ENCODE measurements at places on chromosomes 3 and 15.

DNA sequence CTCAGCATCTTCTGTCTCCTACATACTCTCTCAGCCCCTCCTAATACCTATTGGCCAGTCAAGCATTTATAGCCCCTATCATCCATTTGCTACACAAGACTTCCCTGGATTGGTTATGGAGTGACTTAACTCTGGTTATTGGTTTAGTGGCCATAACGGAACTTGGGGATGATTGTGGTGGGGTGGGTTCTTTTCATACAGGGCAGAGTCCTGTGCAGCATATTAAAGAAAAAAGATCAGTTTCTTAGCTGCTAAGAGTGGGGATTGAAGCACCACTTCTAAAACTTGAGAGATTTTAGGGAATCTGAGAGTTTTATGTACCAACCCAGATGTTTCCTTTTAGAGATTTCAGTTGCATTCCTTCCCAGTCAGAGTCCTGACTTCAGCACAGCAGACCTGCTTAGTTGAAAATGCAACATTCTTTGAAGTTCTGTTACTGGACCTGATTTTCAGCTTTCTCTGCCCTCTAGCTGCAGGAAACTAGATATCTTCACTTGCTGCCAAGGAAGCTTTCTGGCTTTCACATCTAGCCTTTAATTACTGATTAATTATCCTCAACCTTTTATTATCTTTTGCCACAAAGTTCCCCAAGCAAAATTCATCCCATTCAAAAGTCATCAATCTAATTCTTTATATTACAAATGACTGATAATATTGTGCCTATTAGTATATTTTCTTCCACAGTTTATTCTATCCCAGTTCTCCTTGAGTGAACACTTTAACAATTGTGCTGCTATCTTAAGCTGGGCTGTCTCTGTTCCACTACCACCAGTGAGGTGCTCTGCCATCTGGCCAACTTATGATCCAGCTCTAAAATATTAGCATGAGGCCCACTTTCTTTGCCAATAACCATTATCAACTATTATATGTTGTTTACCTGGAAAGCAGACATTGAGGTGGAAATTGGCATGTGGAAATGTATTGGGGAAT lies 906.0 kb upstream of the ALCAM start:
- no peak for DNase-seq

- no peak for DNase-seq
These were observed 843 bp downstream of the GLCE start for GRCh38 chr15:69161079-69161877.

DNA sequence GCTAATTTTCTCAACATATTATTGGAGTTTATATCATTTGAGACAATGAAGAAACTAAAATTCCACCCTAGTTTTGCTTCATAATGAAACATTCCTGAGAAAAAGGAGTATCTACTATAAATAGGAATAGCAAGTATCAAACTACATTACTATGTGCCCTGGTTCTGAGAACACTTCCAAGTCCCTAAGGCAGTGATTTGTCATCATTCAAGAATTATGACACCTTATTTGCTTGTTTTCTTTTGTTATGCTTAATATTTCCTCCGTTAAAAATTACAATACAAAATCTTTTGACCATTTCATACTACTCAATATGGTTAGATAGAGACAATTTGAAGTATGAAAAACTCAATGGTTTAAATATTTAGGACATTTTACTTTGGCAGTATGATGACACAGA lies 707.8 kb upstream of the GOLIM4 start:
- no peak for DNase-seq

DNA sequence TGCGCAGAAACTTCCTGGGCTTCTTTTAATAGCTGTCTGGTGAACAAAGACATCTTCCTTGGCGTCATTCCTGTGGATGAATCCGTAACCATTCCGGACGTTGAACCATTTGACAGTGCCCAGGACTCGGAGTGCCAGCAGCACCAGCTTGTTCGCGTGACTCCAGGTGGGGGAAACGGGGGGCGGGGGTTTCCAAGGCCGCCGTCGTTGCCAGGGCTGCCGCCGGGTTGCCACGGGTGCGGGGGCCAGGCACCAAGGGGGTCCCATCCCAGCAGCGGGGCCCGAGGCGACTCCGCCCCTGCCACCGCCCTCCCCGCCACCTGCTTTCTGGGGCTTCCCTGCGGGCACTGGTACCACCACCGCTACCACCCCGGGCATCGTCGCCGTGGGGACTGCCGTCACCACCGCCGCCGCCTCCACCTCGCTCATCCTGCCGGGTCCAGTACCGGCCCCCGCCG lies 22.8 kb downstream of the RGMA start:
- no peak for DNase-seq

DNA sequence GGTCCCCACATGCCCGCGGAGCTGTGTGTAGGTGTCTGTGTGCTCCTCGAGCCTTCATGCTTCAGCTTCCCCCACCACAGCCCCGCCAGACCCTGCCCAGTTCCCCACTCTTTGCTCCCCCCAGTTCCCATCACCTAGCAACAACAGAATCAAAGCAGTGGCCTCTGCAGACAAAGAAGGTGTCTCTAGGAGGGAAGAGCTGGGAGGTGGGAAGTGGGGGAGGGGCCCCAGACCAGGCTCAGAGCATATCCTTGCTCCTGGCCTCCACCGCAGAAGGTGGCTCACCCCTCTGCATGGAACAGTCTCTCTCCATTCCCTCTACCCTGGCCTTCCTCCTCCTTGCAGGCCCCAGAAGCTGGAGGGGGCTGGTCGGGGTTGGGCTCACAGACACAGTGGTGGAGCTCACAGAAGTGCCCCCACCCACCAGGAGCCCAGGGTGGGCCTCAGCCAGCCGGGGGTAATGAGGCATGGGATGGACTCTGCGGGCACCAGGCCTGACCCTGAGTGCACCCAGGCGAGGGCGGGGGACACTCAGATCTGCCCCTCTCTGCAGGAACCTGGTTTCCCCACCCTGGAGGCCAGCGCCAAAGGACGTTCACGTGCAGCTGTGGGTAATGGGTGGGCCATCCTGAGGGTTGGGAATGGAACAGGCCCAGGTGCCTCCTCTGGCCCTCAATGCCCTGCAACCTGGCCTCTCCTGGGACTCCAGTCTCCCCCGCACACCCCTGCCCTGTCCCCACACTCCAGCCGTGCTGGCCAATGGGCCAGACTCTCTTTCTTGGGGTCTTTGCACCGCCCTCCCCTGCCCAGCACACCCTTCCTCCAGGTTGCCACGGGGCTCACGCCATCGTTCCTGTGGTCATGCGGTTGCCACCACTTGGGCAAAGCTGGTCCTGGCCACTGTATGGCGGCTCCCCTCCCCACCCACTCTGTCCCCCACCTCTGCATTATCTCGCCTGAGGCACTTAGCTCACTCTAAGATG lies 53.4 kb downstream of the TPRA1 start:
- no peak for DNase-seq

GRCh38 chr3:111917300-111917699 lies 58.2 kb downstream of the PHLDB2 start:
- DNase-seq: no peak

GRCh38 chr15:96125721-96126415 lies 204.6 kb upstream of the NR2F2 start:
- DNase-seq: no peak

DNA sequence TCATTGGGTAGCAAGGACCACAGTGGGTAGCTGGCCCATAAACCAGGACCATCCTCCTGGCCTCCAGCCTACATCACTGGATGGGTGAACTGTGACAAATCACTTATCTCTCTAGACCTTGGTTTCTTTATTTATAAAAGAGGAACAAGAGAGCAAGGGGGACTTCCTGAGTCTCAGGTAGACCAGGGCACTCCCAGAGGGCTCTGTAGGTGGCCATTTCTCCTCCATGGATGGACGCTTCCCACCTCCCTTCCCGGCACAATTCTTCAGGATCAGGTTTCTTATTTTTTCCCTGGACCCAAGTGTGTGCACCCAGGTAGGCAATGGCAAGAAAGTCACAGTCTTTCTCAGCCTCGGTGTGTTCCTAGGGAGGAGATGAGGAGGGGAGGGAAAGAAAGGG lies 41.4 kb upstream of the SPATA12 start:
- DNase-seq: no peak

GRCh38 chr3:170740726-170741591 lies 129.0 kb downstream of the RPL22L1 start:
- no peak for DNase-seq

- DNase-seq: no peak
These were observed 96.4 kb downstream of the NSUN3 start for GRCh38 chr3:94159062-94159828.

DNA sequence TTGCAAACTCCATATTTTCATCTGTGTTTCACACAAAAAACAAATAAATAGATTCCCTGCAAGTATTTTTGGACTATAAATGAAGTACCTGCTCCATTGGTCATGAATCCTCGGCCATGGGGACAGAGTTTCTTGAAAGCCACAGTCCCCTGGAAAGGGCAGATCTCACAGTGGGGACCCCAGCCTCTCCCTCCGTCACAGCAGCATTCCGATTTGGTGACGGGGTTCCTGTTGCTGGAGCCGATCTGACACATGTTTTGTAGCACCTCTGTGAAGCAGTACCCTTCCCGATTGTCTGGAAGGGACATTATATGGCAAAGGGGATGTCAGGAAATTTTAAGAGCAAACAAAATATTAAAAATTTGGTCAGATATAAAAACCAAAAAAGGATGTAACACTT lies 96.2 kb downstream of the DUT start:
- DNase-seq: no peak

- DNase-seq: no peak
These were observed 189.7 kb upstream of the CBLB start for GRCh38 chr3:106058475-106058874.

GRCh38 chr15:72784456-72784876 lies 908 bp upstream of the ADPGK start:
- no peak for DNase-seq

- DNase-seq: no peak
These were observed 23.9 kb upstream of the TXNRD3 start for GRCh38 chr3:126678693-126679317.

DNA sequence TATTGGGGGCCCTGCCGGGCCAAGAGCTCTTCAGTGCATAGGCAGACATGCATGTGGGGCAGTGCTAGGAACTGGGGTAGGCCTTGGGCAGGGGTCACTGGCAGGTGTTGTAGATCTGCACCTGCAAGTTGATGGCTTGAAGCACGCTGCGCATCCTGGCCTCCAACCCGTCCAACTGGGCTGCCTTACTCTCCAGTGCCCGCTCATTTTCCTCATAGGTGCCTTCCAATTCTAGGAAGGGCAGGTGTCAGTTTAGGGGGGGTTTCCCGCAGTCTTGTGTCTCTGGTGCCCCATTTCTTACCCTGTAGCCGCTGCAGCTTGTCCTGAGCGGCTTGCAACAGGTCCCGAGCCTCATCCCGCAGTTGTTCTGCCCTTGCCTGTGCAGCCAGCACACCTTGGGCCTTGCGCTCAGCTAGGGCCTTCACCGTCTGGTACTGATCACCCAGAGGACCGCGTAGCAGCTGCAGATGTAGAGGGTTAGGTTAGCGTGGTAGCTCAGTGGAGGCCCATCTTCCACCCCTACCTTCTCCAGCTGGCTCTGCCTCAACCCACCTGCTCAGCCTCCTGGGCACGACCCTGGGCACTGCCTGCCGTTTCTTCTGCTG lies 611 bp upstream of the USP19 start:
- no peak for DNase-seq

GRCh38 chr15:91265416-91265940 lies 165.4 kb downstream of the SV2B start:
- no peak for DNase-seq

DNA sequence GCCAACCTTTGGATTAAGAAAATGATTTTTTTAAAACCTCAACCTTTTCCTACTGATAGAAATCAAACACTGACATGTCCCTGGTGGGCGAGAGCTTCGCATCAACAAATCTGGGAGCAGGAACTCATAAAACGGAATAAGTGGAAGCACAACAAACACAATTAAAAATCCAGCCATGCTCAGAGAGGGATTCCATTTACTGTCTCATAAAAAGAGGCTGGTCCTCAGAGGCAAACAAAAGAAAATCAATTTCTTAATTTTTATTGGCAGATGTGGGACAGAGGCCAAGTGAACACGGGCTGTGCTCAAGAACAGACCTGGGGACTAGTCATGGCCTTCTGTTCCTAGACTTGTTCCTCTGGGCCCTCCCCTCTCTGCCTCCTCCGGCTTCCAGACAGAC lies 214.5 kb downstream of the NTRK3 start:
- DNase-seq: no peak

DNA sequence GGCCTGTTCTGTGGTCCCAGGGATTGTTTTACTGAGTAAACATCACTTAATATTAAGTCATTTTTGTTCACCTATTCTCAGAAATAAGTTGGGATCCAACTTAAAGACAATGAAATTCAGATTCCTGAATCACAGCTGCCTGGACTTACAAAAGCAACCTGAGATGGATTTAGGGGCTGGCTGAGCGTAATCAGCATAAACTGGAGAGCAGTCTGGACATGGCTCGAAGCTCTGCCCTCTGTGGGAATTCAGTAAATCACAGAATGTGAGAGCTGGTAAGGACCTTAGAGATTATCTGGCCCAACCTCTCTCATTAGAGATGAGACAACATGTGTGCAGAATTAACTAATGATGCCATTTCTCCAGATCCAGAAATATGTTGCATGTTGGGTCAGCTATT lies 23.7 kb downstream of the CCDC80 start:
- DNase-seq: no peak

GRCh38 chr3:158152186-158152585 lies 42.3 kb downstream of the RSRC1 start:
- DNase-seq: no peak
